CD4-positive, alpha-beta T cell (primary cell): ENCODE measurements at places on chromosomes 13 and 19.
A peak's percentile ranks its signal among the peaks of the same experiment; 100 is the strongest.

- DNase-seq, result no peak
Measured at GRCh38 chr13:65149687-65150086, 2080.4 kb downstream of the PCDH9 start.

- DNase-seq, result no peak
Measured at GRCh38 chr13:101231751-101232428, 184.4 kb downstream of the NALCN start.

DNA sequence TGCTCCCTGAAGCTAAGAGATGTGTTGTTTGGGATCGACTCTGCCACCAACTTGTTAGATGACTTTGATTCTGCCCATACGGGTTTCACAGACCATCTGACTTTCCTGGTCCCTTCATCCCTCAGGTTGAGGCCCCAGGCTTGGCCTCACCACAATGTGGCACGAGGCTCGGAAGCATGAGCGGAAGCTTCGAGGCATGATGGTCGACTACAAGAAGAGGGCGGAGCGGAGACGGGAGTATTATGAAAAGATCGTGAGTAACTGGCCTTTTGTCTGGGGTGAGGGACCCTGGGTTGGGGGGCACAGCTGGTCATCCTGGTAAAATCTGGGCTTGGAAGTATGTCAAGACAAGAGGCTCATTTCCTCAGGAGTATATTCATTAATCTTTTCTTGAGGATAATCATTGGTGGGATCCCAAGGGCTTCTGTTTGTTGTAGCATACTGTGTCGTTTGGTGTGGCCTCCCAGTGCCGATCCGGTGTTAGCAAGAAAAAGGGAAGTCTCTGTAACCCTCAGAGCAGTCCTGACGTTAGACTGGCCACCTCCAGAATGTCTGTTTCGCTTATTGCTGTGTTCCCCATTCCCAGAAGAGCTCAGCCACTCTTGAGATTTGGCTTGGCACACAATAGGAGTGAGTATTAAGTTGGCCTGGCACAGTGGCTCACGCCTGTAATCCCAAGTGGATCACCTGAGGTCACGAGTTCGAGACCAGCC lies 1.4 kb downstream of the CLASRP start:
- DNase-seq, result no peak

- no peak for DNase-seq
Measured at GRCh38 chr13:26344980-26345379, 91.1 kb downstream of the CDK8 start.

- no peak for DNase-seq
Measured at GRCh38 chr19:48879025-48879637, 6.9 kb downstream of the PPP1R15A start.

DNA sequence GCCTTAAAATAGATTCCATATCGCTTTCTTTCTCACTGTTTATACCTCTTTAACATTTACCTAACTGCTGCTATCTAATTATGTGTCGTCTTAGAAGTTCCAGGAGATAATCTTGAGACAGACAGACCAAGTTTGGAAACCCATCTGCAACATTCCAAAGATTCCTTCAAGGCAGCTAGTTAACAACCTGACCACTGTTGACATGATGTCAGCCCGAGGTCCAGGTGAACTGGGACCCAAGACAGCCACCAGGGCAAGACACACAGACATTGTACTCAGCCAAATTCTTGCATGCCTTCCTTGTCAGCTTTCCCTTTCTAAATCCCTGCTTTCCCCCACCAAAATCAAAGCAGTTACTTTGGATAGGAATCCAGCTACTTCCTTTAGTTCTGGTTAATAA lies 1476.5 kb upstream of the PRR20A start:
- no peak for DNase-seq

DNA sequence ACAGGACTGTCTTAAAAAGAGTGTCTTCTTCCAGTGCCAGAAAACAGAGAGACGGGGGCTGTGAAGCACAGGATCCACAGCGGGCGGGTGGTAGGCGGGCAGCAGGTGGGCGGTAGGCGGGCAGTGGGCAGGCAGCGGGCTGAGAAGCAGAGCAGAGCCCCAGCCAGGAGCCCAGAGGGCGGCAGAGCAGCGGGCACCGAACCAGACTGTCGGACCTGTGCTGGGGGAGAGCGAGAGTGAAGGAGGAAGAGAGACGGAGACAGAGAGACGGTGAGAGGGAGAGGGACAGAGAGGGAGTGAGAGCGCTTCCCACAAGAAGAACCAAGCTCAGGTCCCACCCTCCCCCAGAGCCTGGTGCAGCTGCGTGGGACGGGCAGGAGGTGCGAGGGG lies 30.3 kb downstream of the RASA3 start:
- no peak for DNase-seq

GRCh38 chr13:51175639-51176038 lies 46.6 kb upstream of the FAM124A start:
- no peak for DNase-seq

DNA sequence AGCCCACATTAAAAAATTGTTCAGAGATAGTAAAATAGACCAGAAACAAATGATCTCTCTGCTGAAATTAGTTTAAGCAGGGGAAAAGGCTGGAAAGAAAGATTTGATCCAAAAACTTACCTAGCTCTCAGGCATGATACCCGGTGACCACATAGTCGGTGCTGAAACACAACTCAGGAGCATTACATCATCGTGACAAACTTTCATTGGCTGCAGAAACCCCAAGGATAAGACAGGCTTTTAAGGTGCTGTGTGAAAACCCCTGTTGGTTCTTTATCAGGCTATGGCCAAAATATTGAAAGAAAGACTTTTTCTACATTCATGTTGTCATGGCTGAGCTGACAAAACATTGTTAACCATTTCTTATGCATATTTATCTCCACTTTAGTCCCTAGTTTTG lies 171.7 kb upstream of the KLF12 start:
- peak; percentile 26 for DNase-seq

GRCh38 chr19:4391701-4392483 lies 8.5 kb downstream of the SH3GL1 start:
- DNase-seq, result no peak

- no peak for DNase-seq
Measured at GRCh38 chr19:51698296-51698695, 5.2 kb downstream of the SPACA6 start.

DNA sequence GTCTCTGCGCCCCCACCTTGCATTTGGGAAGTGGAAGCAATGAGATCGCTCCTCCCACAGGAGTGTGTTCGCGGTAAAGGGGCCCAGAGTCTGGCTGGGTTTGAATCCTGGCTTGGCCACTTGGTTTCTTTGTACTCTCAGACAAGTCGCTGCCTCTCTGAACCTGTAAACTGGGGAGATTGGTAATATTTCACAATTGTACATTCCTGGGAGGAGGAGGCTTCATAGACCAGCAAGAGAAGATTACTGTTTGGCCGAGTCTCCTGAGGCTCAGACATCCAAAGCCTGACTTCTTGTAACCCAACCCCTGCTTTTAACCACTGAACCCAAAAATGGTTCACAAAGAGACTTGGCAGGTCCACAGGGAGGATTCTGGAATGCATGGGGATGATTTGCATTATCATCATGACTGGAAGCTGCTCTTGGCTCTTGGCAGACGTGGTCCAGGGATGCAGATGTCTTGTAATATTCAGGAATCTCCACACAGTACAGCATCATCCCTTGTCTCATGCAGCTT lies 13.6 kb upstream of the STRN4 start:
- DNase-seq, result no peak

- no peak for DNase-seq
Measured at GRCh38 chr13:58619396-58620113, 988.0 kb downstream of the PCDH17 start.

GRCh38 chr19:645912-646778 lies 6.5 kb downstream of the FGF22 start:
- no peak for DNase-seq

DNA sequence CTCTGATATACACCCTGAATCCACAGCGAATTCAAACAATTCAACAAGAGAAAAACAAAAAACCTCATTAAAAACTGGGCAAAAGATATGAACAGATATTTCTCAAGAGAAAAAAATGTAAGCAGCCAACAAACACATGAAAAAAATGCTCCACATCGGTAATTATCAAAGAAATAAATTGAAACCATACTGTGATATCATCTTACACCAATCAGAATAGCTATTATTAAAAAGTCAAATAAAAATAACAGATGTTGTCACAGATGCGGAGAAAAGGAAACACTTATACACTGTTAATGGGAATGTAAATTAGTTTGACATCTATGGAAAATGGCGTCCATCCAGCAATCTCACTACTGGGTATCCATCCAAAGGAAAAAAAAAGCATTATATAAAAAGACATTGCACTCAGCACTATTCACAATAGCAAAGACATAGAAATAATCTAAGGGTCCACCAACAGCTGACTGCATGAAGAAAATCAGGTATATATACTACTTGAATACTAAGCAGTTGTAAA lies 1495.0 kb upstream of the PCDH20 start:
- no peak for DNase-seq

GRCh38 chr19:31232871-31233270 lies 116.4 kb downstream of the TSHZ3 start:
- DNase-seq, result no peak

- DNase-seq, result no peak
Measured at GRCh38 chr13:32610977-32611376, 24.7 kb downstream of the PDS5B start.

DNA sequence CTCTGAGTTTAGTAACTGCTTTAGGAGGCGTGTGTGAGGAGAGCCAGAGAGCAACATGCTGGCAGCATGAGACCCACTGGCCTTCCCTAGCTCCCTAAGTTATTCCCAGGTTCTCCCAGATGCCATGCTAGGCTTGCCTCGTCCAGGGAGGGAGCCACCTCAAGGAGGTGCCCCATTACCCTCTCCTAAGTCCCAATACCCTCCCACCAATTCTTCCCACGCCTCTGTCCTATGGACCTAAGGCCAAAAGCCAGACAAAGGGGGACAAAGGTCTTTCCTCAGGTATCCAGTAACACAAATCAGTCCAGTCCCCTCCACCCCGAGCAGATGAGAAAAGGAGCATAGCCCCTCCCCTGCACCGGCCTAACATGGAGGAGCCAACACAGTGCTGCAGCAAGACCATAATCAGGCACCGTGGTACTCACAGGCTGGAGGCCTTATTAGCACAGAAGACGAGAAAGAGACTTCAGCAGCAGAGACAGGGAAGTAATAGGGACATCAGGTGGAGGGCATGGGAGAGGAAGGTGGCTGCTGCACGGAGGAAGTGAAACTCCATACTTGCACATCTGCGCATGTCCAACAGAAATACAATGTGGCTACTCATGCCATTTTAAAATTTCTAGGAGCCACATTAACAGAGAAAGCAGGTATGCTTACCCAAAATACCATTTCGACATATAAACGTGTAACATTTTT lies 46.3 kb downstream of the BRD4 start:
- DNase-seq, result no peak

DNA sequence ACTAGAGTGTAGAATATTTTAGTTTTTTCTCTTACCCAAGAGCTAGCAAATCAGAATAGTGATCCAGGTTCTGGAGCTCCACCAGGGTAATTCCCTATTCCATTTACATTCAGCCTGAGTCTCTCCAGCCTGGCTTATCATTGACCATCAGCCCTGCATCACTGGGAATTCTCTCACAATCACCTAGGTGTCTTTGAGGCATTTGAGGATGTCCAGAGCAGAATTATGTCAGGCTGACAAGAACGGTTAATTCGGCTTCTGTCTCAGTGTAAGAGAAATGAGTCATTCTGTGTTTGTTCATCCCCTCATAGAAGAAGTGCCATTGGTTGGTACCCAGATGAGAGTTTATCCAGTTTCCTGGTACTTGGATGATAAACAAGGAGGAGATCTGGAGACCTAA lies 180.5 kb downstream of the ZNF737 start:
- no peak for DNase-seq

GRCh38 chr13:47893527-47893926 lies 107.5 kb downstream of the SUCLA2 start:
- no peak for DNase-seq

- no peak for DNase-seq
Measured at GRCh38 chr13:64090311-64090710, 2674.7 kb upstream of the PCDH20 start.

- DNase-seq, result no peak
Measured at GRCh38 chr19:44745887-44746600, 2.5 kb upstream of the BCL3 start.
